ENCODE measurements at places on chromosomes 1 and 21. TPM values are rescaled to one million over a fixed set of nuclear protein-coding genes. Genes with fewer than 3 reads are reported as not detected.

ATP1A2 gene
- not detected for total RNA-seq

S100A8 gene
- total RNA-seq, result 1.8 TPM

BNIPL gene
- 0.39 TPM for total RNA-seq

NBPF6 gene
- total RNA-seq, result not detected

PDPN gene
- not detected for total RNA-seq

CD1D gene
- total RNA-seq, result 0.48 TPM

ANXA9 gene
- total RNA-seq, result 0.25 TPM

TTC13 gene
- 90.1 TPM for total RNA-seq

MIXL1 gene
- total RNA-seq, result not detected

UTS2 gene
- 7.5 TPM for total RNA-seq

CCDC27 gene
- not detected for total RNA-seq

CLEC20A gene
- not detected for total RNA-seq

DNA sequence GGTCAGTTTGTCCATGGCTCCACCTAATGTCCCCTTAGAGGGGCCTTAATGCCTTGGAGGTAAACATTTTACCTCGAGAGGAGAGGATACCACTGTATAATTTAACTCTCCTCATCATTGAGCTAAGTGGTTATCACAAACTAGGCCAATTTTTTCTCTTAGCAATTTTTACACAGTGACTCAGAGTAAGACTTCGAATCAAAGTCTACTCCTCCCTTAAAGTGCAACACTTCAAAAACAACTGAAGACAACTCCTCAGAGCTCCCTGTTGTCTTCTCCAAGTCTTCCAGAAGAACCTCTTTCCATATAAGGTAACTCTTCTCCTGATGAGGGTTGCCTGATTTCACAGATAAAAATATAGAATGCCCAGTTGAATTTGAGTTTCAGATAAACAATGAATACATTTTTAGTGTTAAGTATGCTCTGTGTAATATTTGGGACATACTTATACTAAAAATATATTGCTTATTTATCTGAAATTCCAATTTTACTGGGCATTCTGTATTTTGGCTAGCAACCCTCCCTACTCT, 4.9 kb upstream of the PTGFRN start:
- peaks cover 7% of the 10 kb centered on the region for H3K27me3 ChIP-seq
- H3K4me1 ChIP-seq, result peaks cover 5% of the 10 kb centered on the region
- no peak for DNase-seq
- no peak overlapping the region for H3K4me3 ChIP-seq
- no peaks in the 10 kb centered on the region for H3K36me3 ChIP-seq
- H3K27ac ChIP-seq, result no peak overlapping the region

GRCh38 chr21:42350927-42351426, at the start of gene TFF2:
TFF2 (minus strand) TSS chr21:42350994; CDS start chr21:42350957, 37 bp downstream.
- no peaks in the 10 kb centered on the region for H3K27me3 ChIP-seq
- no peaks in the 10 kb centered on the region for H3K36me3 ChIP-seq
- no peak for DNase-seq
- H3K4me3 ChIP-seq, result no peak within 1 kb of the TSS
- no peaks in the 10 kb centered on the region for H3K4me1 ChIP-seq

DNA sequence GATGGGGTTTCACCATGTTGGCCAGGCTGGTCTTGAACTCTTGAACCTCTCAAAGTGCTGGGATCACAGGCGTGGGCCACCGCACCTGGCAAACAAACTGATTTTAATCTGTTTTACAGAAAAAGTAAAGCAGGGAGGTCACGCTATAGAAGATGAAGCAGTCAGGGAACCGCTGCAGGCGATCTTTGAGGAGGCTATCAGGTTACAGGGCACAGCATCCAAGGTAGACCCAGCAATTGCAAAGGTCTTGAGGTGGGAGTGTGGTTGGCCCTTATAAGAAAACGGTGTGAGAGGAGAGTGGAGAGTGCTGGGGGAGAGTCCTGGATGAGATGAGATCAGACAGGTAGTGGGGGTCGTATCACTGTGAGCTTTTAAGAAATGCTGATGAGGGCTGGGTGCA, 2.6 kb upstream of the TMCO4 start:
- peaks cover 18% of the 10 kb centered on the region for H3K4me1 ChIP-seq
- no peaks in the 10 kb centered on the region for H3K36me3 ChIP-seq
- H3K27ac ChIP-seq, result no peak overlapping the region

DNA sequence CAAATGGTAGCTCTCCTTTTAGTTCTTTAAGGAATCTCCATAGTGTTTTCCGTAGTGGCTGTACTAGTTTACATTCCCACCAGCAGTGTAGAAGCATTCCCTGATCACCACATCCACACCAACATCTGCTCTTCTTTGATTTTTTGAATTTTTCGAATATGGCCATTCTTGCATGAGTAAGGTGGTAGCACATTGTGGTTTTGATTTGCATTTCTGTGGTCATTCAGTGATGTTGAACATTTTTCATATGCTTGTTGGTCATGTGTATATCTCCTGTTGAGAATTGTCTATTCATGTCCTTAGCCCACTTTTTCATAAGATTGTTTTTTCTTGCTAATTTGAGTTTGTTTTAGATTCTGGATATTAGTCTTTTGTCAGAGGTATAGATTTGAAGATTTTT, 84.6 kb upstream of the B3GALT2 start:
- no peak overlapping the region for H3K4me3 ChIP-seq
- H3K27me3 ChIP-seq, result no peaks in the 10 kb centered on the region
- no peak overlapping the region for H3K27ac ChIP-seq
- H3K36me3 ChIP-seq, result no peaks in the 10 kb centered on the region
- no peak for DNase-seq

DNA sequence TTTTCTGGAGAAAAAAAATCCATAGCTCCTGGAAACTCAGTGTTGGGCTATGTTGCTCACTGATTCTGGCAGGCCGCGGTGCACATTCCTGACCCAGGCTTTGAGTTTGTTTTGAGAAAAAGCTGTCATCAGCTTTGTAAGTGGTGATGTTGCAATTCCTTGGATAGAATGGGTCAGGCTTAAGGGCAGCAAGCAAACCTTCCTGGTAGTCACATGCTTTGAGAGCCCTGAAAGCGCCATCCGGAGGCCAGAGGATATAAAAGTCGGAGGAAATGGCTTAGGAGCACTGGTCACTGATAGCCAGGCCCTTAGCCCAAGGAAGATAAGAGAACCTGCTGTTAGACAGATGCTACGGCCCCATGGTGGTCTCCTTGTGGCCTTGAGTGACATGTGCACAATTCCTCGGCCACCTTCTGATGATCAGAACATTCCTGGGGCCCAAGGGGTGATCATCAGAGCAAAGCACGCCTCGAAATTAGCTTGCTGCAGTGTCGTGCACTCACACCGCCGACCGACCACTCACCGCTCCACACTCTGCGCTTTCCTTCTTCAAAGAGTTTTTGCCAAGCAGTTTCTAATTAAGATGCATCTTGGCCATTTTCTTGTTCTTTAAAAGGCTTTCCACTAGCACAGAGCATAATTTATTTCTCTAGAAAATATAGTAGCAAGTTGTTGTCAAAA, 78.6 kb downstream of the MAN1C1 start:
- no peaks in the 10 kb centered on the region for H3K27me3 ChIP-seq
- no peaks in the 10 kb centered on the region for H3K36me3 ChIP-seq
- DNase-seq, result no peak
- H3K4me3 ChIP-seq, result no peak overlapping the region
- H3K27ac ChIP-seq, result no peak overlapping the region

- no peaks in the 10 kb centered on the region for H3K4me1 ChIP-seq
- H3K27ac ChIP-seq, result no peak overlapping the region
- no peak overlapping the region for H3K4me3 ChIP-seq
- H3K27me3 ChIP-seq, result no peaks in the 10 kb centered on the region
These were observed 33.6 kb downstream of the SPAG17 start for GRCh38 chr1:118151312-118151937.

- no peaks in the 10 kb centered on the region for H3K27me3 ChIP-seq
- no peaks in the 10 kb centered on the region for H3K4me1 ChIP-seq
- H3K36me3 ChIP-seq, result no peaks in the 10 kb centered on the region
- DNase-seq, result no peak
These were observed 192.6 kb downstream of the GABPA start for GRCh38 chr21:25927195-25927880.

GRCh38 chr1:10901091-10901890, 104.8 kb upstream of the CASZ1 start:
- no peak overlapping the region for H3K4me3 ChIP-seq
- H3K27ac ChIP-seq, result no peak overlapping the region
- no peak for DNase-seq
- H3K27me3 ChIP-seq, result no peaks in the 10 kb centered on the region

- no peak for DNase-seq
- H3K27me3 ChIP-seq, result no peaks in the 10 kb centered on the region
- peak overlapping the region; percentile 43 for H3K27ac ChIP-seq
- H3K36me3 ChIP-seq, result no peaks in the 10 kb centered on the region
- no peak overlapping the region for H3K4me3 ChIP-seq
These were observed 382.9 kb upstream of the B3GALT2 start for GRCh38 chr1:193569096-193569982.

GRCh38 chr1:198153103-198153502, 3.7 kb upstream of the NEK7 start:
- DNase-seq, result no peak
- H3K4me3 ChIP-seq, result no peak overlapping the region
- no peaks in the 10 kb centered on the region for H3K4me1 ChIP-seq
- H3K27me3 ChIP-seq, result no peaks in the 10 kb centered on the region
- H3K36me3 ChIP-seq, result no peaks in the 10 kb centered on the region

- no peaks in the 10 kb centered on the region for H3K27me3 ChIP-seq
- H3K27ac ChIP-seq, result no peak overlapping the region
- DNase-seq, result no peak
- H3K36me3 ChIP-seq, result no peaks in the 10 kb centered on the region
- no peaks in the 10 kb centered on the region for H3K4me1 ChIP-seq
These were observed 241.2 kb upstream of the MAP1LC3C start for GRCh38 chr1:242240077-242240476.

- H3K4me1 ChIP-seq, result no peaks in the 10 kb centered on the region
- no peak overlapping the region for H3K4me3 ChIP-seq
These were observed 55.6 kb upstream of the GCLM start for GRCh38 chr1:93964777-93965200.

- H3K4me3 ChIP-seq, result no peak overlapping the region
- DNase-seq, result no peak
- no peak overlapping the region for H3K27ac ChIP-seq
- H3K4me1 ChIP-seq, result peaks cover 8% of the 10 kb centered on the region
- peaks cover 18% of the 10 kb centered on the region for H3K27me3 ChIP-seq
These were observed 1.4 kb downstream of the ZNF697 start for GRCh38 chr1:119646521-119647227.

Data from natural killer cell (primary cell).